PC-9 (cell line): ENCODE measurements at places on chromosomes 12 and 14.

DNA sequence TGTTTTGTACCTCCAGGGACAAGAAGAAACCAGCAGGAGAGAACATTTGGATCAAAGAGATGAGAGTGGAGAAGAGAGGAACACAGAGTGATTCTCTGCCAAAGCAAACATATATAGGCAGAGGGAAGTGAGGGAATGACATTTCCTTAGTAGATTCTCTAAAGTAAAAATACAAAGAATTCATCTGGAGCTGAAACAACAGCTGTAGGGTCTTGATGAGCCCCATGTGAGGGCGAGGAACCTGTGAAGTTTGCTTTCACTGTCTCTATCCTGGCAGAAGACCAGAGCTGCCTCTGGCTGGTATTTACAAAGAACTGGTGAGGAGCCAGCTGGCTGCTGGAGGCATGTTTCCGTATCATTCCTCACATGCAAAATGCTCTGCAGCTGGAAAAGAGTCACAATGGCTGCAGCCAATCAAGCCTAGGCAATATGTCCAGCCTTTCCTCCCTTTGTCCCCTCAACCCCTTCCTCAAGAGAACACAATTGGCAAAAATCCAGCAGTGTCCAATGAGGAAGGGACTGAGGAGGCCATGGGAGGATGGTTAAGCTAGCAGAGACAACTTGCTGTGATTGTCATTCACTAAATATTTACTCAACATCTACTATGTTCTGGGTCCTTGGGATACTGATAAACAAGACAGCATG lies 122.5 kb downstream of the PHLDA1 start:
- no peak for DNase-seq

- no peak for DNase-seq
Measured at GRCh38 chr14:59768855-59769375, 101.7 kb downstream of the RTN1 start.

GRCh38 chr12:106871477-106871876 lies 84.2 kb upstream of the TMEM263 start:
- no peak for DNase-seq

GRCh38 chr14:30118992-30119640 lies 191.5 kb upstream of the PRKD1 start:
- no peak for DNase-seq

DNA sequence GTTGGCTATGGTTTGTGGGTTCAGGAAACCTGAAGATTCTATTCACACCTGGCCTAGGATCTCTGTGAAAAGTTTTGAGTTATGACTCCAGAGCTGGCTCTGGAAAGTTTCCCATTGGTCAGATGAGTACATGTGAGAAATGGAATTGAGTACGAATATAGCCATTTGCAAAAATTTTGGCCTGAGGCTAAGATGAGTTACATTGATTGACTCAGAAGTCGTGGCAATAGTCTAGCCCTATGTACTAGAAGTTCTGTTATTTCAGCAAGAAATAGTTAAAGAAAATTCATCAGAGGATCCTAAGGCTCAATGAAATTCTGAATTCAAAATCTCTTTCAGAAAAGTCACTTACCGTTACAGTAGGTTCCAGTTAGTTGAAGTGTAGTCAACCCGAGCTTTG lies 109.9 kb downstream of the PTCSC3 start:
- DNase-seq: no peak

- DNase-seq: no peak
Measured at GRCh38 chr12:113762155-113762881, 203.8 kb downstream of the RBM19 start.

DNA sequence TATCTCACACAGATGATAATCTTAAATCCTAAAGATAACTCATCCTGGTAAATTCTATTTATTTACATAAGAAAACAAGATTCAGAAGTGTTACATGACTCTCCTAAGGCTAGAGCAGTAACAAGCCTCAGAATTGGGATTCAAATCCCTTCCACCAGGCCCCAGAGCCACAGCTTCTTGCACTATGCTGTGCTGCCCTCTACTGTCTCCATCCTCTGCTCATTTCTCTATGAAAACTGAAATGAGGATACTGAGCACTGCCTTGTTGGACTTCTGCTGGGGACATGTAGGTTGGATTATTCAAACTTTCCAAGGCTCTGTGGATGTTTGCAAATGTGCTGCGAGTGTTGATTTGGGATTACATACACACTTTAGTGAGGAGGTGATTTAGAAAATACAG lies 23.5 kb upstream of the C12orf50 start:
- DNase-seq: peak; percentile 23

GRCh38 chr12:26162905-26163304 lies 32.5 kb upstream of the SSPN start:
- DNase-seq: no peak

DNA sequence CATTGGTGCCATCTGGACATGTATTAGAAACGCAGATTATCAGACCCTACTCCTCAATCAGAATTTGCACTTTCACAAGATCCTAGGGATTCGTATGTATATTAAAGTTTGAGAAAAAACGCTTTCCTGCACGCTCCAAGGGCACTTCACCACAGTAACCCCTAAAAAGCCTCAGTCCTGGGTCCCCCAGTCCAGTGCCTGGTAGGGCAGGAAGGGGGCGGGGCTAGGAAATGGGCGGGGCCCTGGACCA lies 369 bp downstream of the DEPDC4 start:
- no peak for DNase-seq

DNA sequence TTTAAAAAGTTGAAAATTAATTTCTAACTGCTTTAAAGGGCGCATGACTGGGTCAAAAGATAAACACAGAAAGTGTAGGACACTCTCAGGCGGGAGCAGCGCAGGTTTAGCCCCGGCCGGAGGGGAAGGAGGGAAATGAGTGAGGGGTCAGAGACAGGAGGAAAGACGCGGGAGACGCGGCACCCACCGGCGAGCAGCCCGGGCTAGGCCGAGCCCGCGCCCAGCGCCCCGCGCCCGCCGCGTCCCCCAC lies 591 bp downstream of the GXYLT1 start:
- no peak for DNase-seq

DNA sequence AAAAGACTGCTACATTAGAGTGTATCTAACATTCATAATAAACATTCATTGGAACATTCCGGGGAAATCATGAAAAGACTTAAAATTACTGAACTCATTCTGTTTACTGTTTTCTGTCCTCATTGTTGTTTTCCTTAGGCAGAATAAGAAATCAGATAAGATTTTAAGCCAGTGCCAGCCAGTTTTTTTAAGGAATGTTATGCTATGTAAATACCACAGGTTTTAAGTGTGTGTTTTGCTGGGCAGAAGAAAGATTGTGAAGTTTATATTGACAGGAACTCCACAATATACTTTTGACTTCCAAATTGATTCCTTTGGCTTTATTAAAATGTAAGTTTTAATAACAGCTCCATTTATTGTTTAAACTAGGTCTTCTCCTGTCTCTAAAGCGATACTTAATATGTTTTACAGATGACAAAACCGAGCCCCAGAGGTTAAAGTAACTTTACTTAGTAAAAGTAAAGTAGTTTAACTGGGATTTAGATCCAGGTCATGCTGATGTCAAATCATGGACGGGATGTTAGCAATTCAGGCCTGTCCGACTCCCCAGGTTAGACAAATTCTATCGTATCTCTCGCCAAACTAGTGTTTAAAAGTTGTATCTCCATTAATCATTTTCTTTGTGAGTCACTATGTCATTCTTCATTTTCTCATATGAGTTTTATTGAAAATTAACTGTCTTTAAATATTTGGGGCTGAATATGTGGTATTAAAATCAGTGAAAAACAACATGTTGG lies 1.7 kb downstream of the LARP4 start:
- DNase-seq: peak; percentile 35

DNA sequence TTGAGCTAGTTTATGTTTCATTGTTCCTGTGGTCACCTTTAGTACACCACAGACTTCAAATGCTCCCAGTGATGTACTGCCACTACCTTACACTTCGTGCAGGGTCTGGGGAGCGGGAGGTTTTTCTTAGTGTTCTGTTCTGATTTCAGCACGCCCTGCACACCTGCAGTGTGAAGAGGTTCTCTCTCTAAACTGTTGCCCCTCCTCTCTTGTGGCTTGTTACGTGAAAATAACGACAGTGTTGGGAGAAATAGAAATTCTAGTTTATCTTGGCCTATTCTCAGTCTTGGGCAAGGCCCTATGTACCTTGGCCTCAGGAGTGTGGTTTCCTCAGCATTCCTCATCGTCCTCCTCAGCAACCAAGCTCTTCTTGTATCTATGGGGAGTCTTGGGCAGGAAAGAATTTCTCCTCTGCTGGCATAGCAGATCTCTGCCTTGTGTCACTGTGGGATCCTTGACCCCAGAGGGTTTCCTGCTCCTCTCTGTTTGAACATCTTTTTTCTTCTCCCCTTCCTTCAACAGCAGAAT lies 48.6 kb downstream of the EIF2S3B start:
- no peak for DNase-seq

- DNase-seq: no peak
Measured at GRCh38 chr12:57230381-57231155, 1.1 kb downstream of the SHMT2 start.

DNA sequence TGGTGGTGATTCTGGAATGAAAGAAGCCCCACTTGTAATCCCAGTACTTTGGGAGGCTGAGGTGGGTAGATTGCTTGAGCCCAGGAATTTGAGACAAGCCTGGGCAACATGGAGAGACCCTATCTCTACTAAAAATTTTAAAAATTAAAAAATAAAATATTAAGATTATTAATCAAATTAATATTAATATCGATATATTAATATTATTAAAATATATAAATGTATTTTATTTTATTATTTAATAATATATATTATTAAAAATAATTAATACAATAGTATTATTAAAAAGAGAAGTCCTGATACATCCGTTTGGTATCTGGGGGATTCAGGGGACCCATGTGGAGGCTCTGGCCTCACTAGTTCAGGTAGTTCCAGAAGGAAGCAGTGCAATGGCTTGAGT lies 68.7 kb downstream of the FOXN4 start:
- DNase-seq: no peak

DNA sequence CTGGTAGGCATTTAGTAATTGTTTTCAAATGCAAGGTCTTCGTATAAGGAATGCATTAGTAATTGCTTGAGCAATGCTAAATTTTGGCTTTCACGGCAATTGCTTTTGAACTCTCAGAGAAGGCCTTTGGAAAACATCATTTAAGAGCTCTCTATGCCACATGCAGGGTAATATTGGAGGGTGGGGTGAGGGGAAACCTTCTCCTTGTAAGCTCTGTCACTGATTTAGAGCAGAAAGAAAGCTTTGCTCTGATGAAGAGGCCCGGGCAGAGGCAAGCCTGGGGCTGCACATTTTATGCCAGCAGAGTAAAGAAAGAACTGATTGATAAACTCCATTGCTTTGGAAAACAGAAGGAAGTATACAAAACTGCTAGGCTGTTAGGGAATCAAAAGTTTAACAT lies 70.9 kb downstream of the TRIM9 start:
- no peak for DNase-seq

GRCh38 chr12:12294215-12295005 lies 27.6 kb upstream of the LRP6 start:
- DNase-seq: no peak

GRCh38 chr12:49232940-49233841 lies 31.7 kb upstream of the TUBA1C start:
- no peak for DNase-seq

DNA sequence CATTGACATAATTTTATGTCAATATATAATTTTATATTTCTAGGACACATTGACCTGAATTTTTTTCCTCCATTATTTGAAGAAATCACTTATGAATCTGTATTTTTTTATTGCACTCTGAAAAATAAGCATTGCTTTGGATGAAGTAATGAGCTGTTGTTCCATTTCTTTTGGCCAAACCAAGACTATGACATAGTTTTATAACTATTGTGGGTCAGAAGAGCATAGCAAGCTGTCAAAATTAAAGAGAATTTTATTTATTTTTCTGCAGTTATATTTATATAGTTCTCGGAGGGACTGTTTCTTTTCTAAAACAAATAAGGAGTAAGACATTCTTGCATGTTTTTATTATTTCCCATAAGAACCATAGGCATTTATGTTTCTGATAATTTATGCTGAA lies 8.5 kb downstream of the C12orf75 start:
- DNase-seq: no peak

DNA sequence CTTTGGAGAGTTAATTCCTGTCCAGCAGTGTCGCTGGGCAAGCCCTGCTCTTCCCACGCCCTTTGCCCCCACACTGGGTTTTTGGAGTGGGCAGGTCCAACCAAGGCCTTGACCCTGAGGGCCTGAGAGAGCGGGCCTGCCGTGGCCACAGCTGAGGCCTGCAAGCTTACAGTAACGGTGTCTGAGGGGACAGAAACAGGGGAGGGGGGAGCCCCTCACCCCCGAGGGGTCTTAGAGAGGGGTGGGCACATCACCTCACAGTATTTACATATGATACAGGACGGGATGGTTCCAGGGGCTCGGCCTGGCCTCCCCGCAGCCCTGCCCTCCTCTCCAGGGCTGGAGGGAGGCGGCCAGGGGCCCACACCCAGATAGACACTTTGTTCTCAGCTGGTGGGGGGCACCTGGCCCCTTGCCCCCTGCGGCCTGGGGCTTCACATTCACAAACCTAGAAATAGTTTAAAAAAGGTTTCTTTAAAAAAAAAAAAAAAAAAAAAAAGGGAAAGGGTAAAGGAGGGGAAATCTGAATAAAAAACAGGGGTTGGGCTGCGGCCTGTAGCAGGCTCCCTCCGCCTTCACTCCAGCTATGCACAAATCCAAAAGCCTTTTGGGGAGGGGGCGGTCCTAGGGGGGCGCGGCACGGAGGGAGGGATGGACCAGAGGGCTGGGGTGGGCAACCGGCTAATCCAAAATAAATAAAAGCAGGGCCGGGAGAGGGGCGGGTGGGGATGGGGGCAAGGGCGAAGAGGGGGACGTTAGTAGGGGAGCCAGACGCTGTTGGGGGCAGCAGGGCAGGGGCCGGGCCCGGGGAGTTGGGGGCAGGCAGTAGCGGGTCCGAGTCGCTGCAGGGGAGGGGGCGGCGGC lies 14.8 kb upstream of the PLA2G1B start:
- DNase-seq: no peak

DNA sequence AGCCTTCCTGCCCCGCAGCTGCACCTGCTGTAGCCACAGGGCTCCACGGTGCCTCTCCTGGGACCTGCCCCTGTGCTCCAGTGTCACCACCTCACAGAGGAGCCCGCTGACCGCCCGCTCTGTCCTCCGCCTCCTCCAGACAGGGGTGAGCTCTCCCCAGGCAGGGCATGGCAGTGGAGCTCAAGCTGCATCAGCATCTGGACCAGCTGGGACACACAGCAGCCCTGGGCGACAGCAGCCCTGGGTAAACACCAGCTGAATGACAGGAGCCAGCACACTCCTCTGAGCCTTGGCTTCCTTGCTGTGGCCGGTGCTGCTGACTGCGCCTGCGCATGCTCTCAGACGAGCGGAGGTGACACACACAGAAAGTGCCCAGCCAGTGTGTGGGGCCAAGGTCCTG lies 22.0 kb downstream of the CHGA start:
- no peak for DNase-seq

DNA sequence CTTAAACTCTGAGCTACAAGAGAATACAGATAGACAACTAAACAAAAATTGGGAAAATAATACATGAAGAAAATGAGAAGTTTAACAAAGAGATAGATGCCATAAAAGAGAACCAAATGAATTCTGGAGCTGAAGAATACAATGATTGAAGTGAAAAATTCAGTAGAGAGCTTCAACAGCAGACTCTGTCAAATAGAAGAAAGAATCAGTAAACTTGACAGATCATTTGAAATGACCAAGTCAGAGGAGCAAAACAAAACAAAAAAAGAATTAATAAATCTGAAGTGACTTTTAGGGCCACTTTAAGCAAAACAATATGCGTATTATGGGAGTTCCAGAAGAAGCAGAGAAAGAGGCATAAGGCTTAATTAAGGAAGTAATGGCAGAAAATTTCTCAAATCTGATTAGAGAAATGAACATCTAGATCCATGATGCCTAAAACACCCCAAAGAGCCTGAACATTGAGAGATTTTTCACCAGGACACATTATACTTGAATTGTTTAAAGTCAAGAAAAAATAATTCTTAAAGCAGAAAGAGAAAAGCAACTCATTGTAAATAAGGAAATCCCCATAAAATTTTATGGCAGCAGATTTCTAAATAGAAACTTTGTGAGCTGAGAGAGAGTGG lies 61.0 kb upstream of the RNU6-8 start:
- no peak for DNase-seq
